ENCODE measurements at places on chromosomes 16 and 17.

GRCh38 chr17:21251337-21252010 is 1.7 kb downstream of the NATD1 start:
- DNase-seq, result no peak

DNA sequence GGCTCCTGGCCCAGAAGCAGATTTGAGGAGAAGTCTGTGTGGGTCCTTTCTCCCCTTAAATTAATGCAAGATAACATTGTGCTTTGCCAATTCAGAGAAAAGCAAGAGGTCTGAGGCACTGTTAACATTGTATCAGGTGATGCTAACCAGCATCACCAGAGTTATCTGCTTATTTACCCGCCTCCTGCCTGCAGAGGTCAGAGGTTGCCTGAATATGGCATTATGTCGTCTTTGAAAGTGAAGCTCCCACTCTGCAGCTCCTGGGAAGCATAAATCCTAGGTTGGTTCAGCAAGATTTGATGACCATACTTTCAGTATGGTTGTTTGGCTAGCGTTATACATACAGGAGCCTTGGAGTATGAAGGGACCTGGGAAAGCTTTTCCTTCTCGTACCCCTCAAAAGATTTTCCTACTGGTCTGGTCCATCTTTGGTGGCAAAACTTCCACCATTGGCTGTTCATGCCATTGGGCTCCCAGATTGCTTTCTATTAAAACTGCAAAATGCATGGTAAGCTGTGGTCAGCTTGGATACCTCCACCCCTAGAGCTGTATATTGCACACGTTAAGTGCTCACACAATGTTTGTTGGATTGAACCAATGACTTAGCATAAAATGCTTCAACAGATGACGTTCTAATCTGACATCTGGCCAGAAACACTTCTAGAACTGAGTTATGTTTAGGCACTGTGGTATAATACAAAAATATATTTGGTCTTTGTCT is 24.1 kb downstream of the CHD9 start:
- DNase-seq, result no peak

DNA sequence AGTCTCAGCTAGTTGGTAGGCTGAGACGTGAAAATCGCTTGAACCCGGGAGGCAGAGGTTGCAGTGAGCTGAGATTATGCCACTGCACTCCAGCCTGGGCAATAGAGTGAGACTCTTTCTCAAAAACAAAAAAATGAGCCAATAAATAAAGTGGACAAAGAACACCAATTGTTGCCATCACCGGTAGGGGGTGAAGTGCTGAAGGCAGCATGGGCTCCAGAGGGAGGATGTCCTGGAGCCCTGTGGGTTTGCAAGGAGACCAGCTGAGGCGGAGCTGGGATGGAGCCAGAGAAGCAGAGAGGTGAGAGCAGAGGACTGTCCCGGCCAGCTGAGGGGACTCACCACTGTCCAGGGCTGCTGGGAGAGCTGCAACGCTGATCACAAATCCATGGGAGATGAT is 13.8 kb downstream of the CHST6 start:
- DNase-seq, result no peak

- DNase-seq, result peak; percentile 50
These were observed 66.8 kb downstream of the DNAH3 start for GRCh38 chr16:21083729-21084268.

DNA sequence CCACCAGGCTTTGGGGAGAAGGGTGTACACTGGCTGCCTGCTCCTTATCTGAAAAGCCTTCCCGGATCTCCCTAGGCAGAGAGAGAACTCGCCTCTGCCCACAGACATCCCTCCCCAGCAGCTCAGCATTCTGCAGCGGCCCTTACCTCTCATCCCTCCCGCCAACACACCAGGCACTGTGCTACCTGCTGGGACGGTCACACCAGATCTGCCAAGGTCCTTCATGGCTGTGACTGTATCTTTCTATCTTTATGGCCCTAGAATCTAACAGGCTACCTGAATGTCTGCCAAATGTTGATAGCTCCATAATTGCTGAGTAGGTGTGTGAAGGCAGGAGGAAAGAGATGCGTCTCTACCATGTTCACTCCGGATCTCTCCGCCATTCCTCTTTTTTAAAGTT is 7.9 kb downstream of the TSNAXIP1 start:
- DNase-seq, result no peak

DNA sequence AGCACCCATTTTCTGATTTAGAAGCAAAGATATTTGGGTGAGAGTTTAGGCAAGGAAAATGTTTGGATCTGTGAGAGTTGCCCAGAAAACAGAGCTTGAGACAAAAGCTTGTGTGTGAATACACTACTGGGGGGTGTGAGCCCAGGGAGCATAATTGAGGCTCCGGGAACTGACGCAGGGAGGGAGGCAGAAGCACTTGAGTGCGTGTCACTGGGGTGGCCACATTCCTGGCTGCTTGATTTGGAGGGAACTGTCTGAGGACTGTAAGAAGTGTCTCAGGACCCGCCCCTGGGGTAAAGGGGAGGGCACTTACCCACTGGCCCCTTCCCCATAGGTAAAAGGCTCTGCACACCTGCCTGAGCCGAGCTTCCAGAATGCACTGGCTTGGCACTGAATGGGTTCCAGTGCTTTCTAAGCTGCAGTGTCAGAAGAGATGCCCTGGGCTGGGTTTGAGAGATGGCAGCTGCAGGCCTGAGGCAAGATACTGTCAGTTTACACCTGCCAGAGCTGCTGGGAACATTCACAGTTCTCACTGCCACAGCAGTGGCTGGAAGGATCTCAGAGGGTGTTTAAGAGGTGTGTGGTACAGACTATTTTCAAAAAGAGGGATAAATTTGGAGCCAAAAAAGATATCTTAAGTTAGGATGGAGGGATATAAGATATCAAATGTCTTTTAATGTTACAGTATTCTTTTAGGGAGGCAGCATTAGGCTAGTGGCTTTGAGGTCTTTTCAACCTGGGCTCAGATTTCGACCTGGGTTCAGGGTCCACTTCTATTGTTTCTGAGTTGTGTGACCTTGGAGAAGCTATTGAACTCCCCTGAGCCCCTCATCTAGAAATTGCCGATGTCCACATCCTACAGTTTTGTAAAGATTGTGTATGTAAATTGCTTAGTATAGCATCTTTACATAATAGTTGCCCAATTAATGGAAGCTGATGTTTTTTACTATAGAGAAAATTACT is 6.9 kb upstream of the TEX2 start:
- no peak for DNase-seq

DNA sequence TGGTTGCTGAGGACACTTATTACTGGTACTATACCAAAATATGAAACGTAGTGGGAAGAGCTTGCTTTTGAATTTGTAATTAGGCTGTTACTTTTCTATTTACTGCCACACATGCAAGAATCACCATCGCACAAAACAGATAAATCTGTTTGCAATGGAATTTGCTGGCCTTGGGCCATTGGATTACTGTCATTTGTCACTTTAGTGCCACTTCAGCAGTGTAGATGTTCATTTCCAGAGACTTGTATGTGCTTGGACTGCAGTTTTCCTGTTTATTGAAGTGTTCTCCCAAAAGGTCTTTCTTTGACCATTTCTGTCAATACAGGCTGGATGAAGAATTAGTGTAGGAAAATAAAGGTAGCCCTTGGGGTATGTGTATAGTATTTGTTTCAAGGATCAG is 4.5 kb downstream of the USP10 start:
- no peak for DNase-seq

Measured in CD8-positive, alpha-beta memory T cell (primary cell).